ENCODE measurements at places on chromosomes 7 and 10. TPM values are rescaled to one million over a fixed set of nuclear protein-coding genes. Genes with fewer than 3 reads are reported as not detected.

The PHYHIPL gene
- polyA plus RNA-seq, result 0.08 TPM

The PON2 gene
- polyA plus RNA-seq, result 19.8 TPM

The FGL2 gene
- 4.5 TPM for polyA plus RNA-seq

The MOGAT3 gene
- polyA plus RNA-seq, result not detected

The ANXA8L1 gene
- 279 TPM for polyA plus RNA-seq

The CXCL12 gene
- polyA plus RNA-seq, result 7.9 TPM

The MYL10 gene
- not detected for polyA plus RNA-seq

The SLC16A12 gene
- polyA plus RNA-seq, result 0.02 TPM

The USP54 gene
- polyA plus RNA-seq, result 23.7 TPM

The SPAM1 gene
- not detected for polyA plus RNA-seq

The GIMAP8 gene
- polyA plus RNA-seq, result 1.8 TPM

The PTPN20 gene
- 2.2 TPM for polyA plus RNA-seq

The CFTR gene
- 1.2 TPM for polyA plus RNA-seq

The FEZF1 gene
- not detected for polyA plus RNA-seq

The CALML5 gene
- polyA plus RNA-seq, result 185 TPM

The DNAJC12 gene
- polyA plus RNA-seq, result 0.59 TPM

The INMT gene
- 2.4 TPM for polyA plus RNA-seq

The SHOC2 gene
- 16.6 TPM for polyA plus RNA-seq

The ST8SIA6 gene
- 0.61 TPM for polyA plus RNA-seq

The CPVL gene
- 4.6 TPM for polyA plus RNA-seq

The UTF1 gene
- polyA plus RNA-seq, result not detected

Data from esophagus (tissue), 2 donors.